ENCODE measurements at places on chromosomes 11 and 22. TPM values are rescaled to one million over a fixed set of nuclear protein-coding genes. Genes with fewer than 3 reads are reported as not detected.

GRCh38 chr11:102842930-102843329 lies 479 bp downstream of the MMP3 start:
- DNase-seq: no peak

- DNase-seq: no peak
These were observed 959 bp downstream of the JOSD1 start for GRCh38 chr22:38699784-38700183.

Gene WBP2NL
- 0.75 TPM for polyA plus RNA-seq

Gene NDUFS8
- 58.9 TPM for polyA plus RNA-seq

Gene SCN4B
- polyA plus RNA-seq: 6.0 TPM

Gene CRYBA4
- not detected for polyA plus RNA-seq

DNA sequence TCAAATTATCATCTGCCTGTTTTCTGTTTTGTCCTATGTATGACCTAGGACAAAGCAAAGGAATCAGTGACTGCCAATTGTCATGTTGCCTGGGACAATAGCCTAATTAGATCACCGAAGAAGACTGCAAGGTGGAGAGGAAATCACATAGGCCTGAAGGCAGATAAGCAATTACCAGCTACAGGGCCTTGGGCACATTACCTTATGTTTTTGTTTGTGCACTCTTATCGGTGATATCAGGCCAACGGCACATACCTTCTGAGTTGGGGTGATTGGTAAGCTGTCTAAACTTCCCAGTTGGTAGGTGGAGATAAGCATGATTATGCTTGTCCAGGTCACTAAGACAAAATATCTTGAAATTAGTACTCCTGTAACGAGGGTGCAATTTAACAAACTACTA lies 58.1 kb upstream of the FAM181B start:
- DNase-seq: no peak

Gene GGTLC2
- not detected for polyA plus RNA-seq

Gene BANF1
- polyA plus RNA-seq: 244 TPM

DNA sequence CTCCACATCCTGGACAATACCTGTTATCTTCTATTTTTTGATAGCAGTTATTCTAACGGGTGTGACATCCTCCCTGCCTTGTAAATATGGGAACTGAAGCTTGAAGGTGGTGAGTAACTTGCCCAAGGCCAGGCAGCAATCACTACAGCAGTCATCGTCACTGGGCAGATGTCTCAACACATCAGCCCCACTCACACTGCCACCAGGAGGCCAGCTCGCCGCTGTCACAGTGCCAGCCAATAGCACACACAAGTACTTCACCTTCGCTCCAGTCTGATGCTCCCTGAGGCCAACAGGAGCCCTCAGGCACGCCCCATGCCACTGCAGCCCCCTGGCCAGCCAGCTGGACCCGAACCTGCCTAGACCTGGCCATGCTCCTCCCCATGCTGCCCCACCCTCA lies 4.9 kb upstream of the TTLL1 start:
- DNase-seq: no peak

GRCh38 chr11:88709567-88709966 lies 356.2 kb downstream of the GRM5 start:
- no peak for DNase-seq

Gene KCTD14
- 1.7 TPM for polyA plus RNA-seq

GRCh38 chr11:112310419-112310818 lies 49.8 kb upstream of the PLET1 start:
- no peak for DNase-seq

DNA sequence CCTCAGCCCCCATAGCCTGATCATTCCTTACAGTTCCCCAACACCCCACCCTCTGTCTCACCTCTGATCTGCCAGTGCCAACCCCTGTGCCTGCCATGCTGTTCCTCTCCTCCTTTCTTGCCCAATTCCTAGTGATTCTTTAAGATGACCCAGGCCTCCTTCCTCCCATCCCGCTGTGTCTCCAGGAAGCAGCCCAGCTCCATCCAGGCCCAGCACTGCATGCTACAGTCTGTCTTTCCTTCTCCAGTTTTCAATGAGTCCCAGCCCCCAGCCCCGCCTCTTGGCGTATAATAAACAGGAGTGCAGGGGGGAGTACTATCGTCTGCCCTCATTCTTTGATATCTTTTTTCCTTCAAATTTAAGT lies 12.3 kb downstream of the LTBP3 start:
- DNase-seq: no peak

- DNase-seq: no peak
These were observed 32.7 kb upstream of the TMEM41B start for GRCh38 chr11:9347100-9347499.
